ENCODE measurements at places on chromosomes 11 and 22.

- no peak for DNase-seq
Observed at GRCh38 chr22:37122598-37123180, 13.2 kb upstream of the TMPRSS6 start.

- no peak for DNase-seq
Observed at GRCh38 chr11:66637557-66638176, 836 bp upstream of the RBM4 start.

GRCh38 chr11:79042824-79043223 lies 398.0 kb downstream of the TENM4 start:
- no peak for DNase-seq

- DNase-seq, result no peak
Observed at GRCh38 chr11:125114518-125114917, 3.1 kb upstream of the TMEM218 start.

- no peak for DNase-seq
Observed at GRCh38 chr11:110380836-110381622, 48.7 kb upstream of the FDX1 start.

DNA sequence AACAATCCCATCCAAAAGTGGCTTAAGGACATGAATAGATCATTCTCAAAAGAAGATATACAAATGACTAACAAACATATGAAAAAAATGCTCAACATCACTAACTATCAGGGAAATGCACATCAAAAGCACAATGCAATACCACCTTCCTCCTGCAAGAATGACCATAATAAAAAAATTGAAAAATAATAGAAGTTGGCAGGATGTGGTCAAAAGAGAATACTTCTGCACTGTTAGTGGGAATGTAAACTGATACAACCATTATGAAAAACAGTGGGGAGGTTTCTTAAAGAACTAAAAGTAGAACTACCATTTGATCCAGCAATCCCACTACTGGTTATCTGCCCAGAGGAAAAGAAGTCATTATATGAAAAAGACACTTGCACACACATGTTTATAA lies 77.7 kb upstream of the SC5D start:
- DNase-seq, result no peak

GRCh38 chr11:8250434-8250833 lies 13.2 kb downstream of the LMO1 start:
- DNase-seq, result no peak

- no peak for DNase-seq
Observed at GRCh38 chr11:2447951-2448650, 3.3 kb downstream of the KCNQ1 start.

- peak; percentile 14 for DNase-seq
Observed at GRCh38 chr11:97079244-97079643, 689.4 kb downstream of the JRKL start.

GRCh38 chr11:5476186-5476819 lies 12.2 kb upstream of the OR52D1 start:
- peak; percentile 65 for DNase-seq
